ENCODE measurements at places on chromosomes 12 and 14.

GRCh38 chr12:80766897-80767296 lies 50.2 kb downstream of the MYF5 start:
- DNase-seq: no peak

DNA sequence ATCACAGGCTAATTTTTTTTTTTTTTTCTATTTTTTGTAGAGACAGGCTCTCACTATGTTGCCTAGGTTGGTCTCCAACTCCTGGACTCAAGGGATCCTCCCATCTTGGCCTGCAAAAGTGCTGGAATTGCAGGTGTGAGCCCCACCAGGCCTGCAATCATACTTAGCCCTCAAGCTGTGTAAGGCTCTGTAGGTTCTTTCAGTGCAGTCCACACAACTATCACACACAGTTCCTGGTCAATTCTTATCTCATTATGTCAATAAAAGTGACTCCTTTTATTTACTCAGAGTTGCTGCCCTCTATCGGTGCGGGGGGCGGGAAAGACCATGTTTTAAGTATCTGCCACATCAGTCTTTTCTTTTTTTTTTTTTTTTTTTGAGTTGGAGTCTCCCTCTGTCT lies 29.0 kb downstream of the SLC2A3 start:
- DNase-seq: peak; percentile 33

GRCh38 chr12:130205495-130205894 lies 43.2 kb downstream of the FZD10 start:
- DNase-seq: no peak

- DNase-seq: no peak
Measured at GRCh38 chr12:45599196-45599595, 130.3 kb upstream of the ARID2 start.

- DNase-seq: peak; percentile 92
Measured at GRCh38 chr12:38906482-38907200, 1.2 kb upstream of the CPNE8 start.

DNA sequence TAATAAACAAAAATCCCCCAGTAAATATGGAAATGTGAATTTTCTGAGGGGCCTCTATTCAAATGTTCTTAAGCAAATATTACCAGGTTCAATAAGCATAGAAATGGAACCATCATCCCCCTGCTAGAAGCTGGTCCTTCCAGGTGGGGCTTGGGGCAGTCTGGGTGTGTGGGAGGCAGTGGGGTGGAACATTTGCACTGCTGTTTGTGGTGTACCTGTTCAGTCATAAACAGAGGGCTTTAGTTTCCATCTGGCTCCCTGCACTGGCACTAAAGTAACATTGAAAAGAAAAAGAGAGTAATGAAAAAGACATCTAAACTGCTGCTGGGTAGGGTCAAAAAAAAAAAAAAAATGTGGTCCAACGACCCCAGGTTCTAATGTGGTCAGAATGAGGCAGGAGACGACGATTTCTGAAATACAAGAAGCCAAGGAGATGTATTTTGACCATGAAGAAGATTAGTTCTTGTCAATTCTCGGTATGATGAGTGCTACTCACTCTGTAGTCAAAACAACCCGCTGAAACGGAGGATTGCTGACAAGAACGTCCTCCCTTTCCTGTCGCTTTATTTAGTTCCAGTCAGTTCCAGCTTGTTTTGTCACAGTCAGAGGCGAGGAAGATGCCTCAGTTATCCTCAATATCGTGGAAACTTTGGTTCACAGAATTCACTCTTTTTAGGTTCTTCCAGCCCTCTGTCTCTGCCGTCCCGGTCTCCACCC lies 44.2 kb upstream of the MANSC4 start:
- DNase-seq: no peak

DNA sequence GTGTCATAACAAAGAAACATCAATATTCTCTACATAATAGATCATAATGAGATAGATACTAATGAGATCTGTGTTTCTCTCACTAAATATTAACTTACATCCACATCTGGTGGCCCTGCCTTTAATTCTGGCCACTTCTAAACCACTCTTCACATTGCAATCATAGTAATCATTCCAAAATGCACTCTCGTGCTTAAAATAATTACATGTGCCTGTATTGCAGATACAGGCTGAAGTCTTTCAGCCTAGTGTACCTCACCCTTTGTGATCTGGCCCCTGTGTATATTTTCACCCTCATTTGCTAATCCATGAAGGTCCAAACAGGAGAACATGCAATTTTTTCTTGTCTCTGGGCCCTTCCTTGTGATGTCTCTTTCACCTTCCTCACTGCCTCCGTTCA lies 108.0 kb downstream of the LIN7A start:
- DNase-seq: no peak

- DNase-seq: no peak
Measured at GRCh38 chr12:38585086-38585485, 268.5 kb downstream of the ALG10B start.

DNA sequence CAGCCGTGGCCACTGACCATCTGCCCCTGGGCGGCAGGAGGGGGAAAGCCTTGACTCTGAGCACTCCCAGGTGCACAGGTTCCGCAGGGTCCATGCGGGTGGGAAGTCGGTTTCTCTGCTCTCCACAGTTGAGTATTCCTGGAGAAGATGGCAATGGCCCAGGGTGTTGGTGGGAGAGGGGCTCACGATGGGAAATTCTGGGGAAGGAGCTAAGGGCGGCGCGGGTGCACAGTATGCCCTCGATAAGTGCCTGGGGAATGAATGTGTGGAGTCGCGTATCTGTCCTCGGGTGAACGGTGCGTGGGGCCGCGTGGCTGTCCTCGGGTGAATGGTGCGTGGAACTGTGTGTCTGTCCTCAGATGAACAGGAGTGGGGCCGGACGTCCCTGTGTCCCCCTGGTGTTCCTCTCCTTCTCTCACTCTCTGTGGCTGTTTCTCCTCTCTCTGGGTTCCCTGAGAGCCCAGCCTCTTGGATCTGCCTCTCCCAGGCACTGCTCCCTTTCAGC lies 38.0 kb downstream of the NOC4L start:
- no peak for DNase-seq

GRCh38 chr14:72801381-72801812 lies 92.5 kb downstream of the DPF3 start:
- peak; percentile 15 for DNase-seq

GRCh38 chr14:53389202-53389601 lies 236.1 kb upstream of the DDHD1 start:
- DNase-seq: no peak

GRCh38 chr12:96020314-96021003 lies 14.9 kb downstream of the LTA4H start:
- DNase-seq: no peak

GRCh38 chr14:99984036-99984435 lies 81.2 kb upstream of the EVL start:
- DNase-seq: no peak

DNA sequence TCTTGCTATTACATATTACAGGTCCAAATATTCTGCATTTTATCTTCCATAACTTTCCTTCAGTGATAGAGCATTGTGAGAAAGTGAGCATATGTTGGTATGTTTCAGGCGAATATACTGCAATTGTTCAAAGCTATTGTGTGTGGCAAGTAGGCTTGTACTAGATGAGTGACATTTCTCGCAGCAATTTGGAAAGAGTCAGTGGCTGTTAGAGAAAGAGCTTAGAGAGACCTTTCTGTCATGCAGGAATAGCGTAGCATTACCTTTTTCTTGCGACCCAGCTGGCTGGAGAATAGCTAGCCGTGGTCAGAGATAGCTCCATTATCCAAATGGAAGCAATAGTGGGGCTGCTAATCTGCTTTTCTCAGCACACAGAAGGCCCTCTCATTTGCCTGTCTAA lies 678.5 kb upstream of the FOXG1 start:
- DNase-seq: no peak

DNA sequence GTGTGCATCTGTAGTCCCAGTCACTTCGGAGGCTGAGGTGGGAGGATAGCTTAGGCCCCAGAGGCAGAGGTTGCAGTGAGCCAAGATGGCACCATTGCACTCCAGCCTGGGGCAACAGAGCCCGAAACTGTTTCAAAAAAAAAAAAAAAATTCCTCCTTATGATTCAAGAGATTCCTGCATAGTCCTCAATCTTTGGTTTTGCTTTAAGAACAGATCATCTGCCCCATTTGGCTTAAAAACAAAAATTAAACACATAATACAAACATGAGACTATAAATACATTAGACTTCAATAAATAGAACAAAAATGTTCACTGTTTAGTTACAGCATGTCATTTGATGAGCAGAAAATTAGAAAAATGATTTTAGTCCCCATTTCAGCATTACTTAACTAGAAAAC lies 131.2 kb downstream of the PAWR start:
- DNase-seq: no peak

All from D341Med (cell line).